ENCODE measurements at places on chromosomes 7 and 10.

- no peak for DNase-seq
Observed at GRCh38 chr10:129725011-129725410, 239.1 kb downstream of the EBF3 start.

DNA sequence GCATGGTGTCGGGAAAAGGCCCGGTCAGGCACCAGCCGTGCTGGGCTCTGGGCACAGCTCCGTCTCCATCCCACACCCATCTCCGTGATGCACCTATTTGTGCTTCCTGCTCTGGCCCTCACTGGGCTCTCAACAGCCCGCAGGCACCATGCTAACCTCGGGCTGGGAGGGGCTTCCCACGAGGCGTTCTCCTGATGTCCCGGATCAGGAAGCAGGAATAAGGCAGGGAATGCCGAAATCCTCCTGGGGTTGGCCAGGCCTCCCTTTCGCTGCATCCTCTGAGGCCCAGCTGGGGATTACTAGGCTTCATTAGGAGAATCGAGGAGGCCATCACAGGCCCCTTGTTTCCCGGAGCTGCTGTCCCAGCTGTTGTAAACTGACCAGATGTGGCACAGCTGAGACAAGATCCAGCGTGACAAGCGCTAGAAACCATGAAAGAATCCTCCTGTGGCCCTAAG lies 72.0 kb downstream of the FAM53B start:
- no peak for DNase-seq

GRCh38 chr7:74051629-74052410 lies 23.8 kb downstream of the ELN start:
- no peak for DNase-seq

DNA sequence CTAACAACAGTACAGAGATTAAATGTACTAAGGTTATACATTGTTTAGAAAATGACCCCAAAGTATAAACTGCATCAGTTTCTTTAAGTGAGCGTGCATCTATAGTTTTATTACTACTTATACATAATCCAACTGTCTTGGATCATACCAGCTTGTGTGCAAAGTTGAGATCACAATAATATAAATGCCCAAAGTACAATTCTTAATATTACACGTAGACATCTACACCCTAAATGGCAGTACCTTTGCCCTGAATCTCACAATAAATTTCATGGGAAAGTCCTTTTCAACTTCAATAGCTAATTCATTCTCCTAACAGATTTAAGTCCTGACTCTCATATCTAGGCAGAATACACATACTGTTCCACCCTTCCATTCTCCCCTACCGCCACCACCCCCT lies 11.8 kb downstream of the SCIN start:
- DNase-seq = no peak

DNA sequence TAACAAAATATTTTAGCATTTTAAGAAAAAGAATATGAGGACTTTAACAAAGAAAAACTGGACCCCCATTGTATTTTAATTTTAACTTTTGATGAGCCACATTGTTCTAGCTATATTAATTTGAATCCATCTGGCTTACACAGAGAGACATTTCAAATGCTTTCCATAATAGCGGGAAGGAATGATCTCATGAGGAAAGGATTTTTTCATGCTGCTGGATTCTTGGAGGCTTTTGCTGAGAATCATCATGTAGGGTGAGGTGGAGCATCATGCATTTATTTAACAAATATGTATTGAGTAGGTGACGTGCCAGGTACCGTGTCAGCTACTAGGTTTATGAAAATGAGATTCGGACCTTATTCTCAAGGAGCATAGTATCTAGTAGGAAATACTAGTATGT lies 1006.3 kb downstream of the SORCS1 start:
- DNase-seq = no peak

GRCh38 chr7:17580141-17580540 lies 281.7 kb downstream of the AHR start:
- no peak for DNase-seq

GRCh38 chr10:67433276-67433675 lies 262.7 kb downstream of the CTNNA3 start:
- no peak for DNase-seq

GRCh38 chr7:15820319-15820718 lies 133.8 kb upstream of the MEOX2 start:
- DNase-seq = no peak

DNA sequence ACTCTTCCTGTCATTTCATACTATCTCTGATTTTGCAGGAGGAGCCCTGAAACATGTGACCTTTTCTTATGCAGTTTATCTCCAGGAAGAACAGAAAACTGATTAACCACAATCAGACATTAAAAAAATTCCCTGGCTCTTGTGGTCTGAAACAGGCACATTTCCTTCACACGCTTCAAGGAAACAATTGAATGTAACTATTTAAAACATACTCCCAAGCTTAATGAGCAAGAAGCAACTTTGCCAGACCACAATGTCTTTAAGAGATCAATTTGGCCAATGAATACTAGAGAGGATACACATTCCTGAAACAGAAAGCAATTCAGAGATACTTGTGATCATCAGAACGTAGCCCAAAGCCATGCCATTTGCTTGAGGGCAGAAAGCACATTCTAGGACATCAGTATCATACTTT lies 65.8 kb downstream of the PIP4K2A start:
- DNase-seq = no peak

DNA sequence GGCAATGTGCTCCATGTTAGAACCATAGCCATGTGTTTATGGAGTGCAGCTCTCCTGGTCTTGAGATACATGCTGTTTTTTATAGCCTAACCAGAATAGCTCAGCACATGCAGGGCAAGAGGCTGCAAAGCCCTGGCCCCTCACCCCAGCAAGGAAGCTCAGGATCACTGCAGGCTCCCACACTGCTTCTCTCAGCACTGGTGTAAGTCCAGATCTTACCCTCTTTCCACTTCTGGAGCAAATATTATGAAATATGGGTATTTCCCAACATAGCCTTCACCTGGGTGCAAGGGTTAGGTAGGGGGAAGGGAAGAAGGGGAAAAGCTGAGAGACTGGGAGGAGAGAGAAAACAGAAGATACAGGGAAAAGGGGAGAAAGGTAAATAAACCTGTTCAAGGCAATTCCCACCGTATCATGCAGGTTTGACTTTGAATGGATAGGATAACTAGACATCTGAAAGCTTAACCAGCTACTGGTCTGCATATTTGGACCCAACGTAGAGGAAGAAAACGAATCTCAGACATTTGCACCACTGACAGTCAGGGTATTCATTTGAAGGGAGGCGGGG lies 19.7 kb downstream of the SKIDA1 start:
- no peak for DNase-seq

GRCh38 chr10:61989995-61990760 lies 88.7 kb downstream of the ARID5B start:
- no peak for DNase-seq

GRCh38 chr10:47156873-47157272 lies 143.1 kb upstream of the GDF10 start:
- no peak for DNase-seq

DNA sequence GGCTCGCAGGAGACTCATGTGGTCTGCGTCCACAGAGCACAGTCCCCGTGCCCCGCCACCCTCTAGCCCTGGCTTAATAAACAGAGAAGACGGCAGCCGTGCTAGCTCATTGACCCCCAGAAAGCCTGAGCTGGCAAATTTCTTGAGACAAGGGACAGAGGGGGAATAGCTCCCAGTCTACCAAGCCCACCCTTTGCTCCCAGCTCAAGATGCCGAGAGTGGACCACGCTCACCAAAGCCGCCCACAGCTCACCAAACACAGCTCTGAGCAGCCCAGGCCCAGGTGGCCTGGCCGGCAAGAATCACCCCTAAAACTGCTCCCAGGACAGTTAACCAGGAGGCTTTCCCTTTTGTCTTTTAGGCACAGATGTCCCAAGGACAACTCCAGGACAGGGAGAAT lies 5.4 kb downstream of the PDGFA start:
- DNase-seq = no peak

DNA sequence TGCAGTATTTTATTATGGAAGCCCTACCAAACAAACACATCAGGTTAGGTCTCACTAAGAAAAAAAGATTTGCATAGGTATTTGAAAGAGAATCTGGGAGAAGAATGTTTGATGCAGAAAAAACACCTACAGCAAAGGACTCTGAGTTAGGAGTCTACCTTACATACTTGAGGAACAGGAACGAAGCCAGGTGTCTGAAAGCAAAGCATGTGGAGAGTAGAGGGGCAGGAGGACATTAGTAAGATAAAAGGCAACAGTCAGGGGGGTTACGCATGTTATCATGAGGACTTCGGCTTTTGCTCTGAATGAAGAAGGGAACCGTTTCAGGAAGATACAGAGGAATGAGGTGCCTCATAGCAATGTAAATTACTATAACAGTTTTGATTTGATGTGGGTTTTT lies 87.9 kb upstream of the PTER start:
- no peak for DNase-seq

GRCh38 chr7:99365318-99366141 lies 9.0 kb upstream of the ARPC1B start:
- DNase-seq = peak; percentile 58

GRCh38 chr7:127632276-127632910 lies 14.5 kb upstream of the PAX4 start:
- no peak for DNase-seq

DNA sequence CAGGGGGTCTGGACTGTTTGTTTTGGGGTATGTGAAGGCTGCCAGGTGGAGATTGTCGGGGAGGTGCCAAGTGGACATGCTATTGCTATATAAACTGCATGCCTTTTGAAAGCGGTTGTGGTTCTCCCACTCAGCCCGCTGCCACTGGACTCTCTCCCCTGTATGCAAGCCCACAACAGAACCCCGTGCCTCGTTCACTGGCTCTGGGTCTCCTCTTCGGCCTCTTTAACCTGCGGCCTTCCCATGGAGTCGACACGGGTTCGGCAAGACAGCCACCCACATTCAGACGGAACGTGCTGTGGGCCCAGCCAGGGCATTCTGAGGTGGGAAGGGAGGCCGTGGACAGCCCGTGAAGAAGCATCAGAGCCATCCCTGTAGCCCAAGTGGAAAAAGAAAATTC lies 50.3 kb downstream of the SVIL start:
- DNase-seq = no peak

DNA sequence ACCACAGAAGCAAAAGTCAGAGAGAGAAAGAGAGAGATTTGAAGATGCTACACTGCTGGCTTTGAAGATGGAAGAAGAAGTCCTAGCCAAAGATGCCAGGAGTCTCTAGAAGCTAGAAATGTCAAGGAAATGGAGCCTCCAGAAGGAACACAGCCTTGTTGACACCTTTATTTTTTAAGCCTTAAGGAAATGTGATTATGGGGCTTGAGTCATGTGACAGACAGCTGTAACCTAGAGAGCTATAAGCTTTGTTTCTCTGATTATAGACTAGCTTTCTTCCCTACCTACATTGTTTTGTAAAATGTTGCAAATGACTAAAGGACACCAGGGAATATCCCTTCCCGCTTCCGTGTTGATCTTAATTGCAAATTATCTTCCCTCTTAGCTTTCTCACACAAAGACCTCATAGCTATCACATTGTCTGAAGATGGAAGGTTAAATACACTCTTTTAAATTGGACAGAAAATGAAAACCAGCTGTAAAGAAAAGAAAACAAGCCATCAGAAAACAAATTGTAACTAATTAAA lies 199.9 kb downstream of the ARHGAP12 start:
- DNase-seq = no peak

DNA sequence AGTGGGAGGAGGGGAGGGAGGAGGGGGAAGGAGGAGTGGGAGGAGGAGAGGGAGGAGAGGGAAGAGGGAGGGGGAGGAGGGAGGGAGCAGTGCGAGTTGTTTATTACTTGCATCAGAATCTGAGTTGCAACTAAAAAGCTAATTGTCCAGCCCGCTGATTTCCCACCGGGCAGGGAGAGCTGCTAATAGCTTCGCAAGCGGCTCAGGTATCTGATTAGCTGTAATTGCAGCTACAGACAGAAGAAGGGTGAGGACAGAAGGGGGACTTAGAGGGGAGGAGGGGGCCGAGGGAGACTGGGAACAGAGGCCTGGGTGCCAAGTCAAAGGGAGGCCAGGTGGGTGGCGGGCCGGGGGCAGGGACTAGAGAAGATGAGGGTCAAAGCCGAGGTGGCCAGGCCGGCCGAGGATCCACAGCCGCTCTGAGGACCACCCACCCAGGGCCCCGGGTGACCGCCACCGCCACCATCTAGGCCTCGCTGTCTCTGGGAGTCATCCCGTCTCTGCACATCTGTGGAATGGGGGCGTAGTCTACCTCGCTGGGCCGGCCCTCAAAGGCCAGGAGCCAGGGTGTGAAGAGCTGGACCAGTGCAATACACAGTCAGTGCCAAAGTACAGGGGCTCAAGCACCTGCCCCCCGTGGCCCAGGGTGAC lies 54.2 kb downstream of the MICALL2 start:
- DNase-seq = no peak

DNA sequence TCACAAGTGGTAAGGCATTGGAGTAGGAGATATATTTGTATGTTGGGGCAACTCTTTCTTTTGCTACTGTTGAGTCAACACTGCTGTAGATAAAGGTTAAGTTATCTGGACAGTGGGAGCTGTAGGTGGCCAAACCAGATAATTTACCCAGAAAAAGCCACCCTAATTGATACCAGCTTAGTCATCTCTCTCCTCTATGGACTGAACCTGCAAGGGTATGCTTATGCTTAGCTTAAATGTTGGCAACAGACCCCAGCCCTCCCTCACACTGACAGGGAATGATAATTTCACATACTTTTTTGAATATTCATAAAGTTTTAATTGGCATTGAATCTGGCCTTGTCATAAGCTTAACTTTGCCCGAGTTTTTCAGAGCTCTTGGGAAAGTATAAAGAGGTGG lies 66.3 kb downstream of the CREB5 start:
- DNase-seq = no peak

- no peak for DNase-seq
Observed at GRCh38 chr7:138872576-138872975, 74.6 kb upstream of the ATP6V0A4 start.

- DNase-seq = no peak
Observed at GRCh38 chr7:14073543-14073942, 84.1 kb upstream of the ETV1 start.

DNA sequence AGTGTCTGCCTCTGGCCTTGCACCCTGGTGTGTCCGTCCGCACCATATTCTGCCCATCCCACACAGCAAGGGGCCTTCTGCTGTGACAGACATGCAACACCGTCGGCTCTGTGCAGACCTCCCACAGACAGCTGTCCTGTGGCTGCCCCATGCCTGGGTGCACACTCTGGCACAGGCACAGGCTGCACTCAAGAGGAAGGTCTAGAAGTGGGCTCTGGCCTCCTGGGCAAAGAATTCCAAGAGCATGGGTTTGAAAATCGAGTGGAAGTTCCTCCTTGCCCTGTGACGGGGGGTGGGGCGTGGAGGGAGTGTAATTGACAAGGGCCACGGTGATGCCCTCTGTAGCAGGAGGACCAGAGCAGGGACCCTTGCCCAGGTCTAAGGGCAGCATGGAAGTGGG lies 4.3 kb upstream of the LOXL4 start:
- no peak for DNase-seq
